Activated T-helper 9 cell treated with anti-CD3 and anti-CD28 coated beads, Interleukin-2, amount 50 U/mL, for 16 hours (primary cell): ENCODE measurements at places on chromosomes 1 and 21.

DNA sequence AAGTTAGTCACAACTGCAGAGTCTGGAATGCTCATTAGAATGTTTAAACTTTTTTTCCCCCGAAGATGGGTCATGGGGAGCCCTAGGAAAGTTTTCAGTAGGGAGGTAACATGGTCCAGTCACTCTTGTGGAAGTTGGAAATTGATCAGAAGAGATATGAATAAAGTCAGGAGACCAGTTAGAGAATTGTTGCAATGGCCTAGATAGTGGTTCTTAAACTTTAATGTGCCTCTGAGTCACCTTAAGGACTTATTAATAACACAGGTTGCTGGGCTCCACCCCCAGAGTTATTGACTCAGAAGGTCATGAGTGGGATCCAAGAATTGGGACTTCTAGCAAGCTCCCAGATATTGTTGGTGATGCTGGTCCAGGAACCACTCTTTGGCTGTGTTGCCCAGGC, 3.2 kb upstream of the TFAP2E start:
- no peak for DNase-seq

DNA sequence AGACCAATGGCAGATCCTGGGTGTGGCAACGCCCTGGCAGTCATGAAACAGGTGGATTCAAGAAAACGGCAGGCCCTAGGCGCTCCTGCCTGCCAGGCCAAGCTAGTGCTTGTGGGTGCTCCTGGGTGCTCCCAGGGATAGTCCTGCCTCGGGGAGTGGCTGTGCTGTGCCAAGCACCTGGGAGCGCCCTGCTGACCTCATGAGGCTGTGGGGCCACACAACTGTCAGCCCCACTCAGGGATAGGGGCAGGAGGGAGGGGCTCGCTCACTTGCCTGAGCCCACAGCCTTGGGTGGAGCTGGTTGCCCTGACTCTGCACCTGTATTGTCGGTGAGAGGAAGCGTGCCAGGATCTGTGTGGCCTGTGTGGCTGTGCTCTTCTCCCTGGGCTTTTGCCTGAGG, 9.4 kb downstream of the SNAP47 start:
- no peak for DNase-seq

DNA sequence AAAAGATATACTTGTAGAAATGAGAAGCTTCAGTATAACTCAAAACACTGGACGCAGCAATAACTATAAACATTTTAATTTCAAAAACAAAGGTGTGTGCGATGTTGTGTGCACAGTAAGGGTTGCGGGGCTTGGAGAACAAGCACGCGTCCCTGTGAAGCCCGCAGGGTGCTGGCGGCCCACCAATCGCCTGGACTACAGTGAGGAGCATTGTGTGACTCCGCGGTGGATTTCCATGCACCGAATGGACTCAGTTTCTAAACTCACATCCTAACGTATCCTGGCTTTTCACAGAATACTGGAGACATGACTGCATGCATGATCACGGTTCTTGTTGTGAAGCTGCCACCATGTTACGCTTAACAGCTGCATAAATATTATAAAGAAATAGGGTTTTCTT, 33.0 kb downstream of the NTPCR start:
- no peak for DNase-seq

GRCh38 chr1:214002060-214002459, 14.3 kb downstream of the PROX1 start:
- DNase-seq: no peak
